ENCODE measurements at places on chromosomes 2 and 18.

GRCh38 chr2:146321175-146321574 is 1523.7 kb upstream of the ACVR2A start:
- DNase-seq, result no peak

GRCh38 chr2:39932198-39932597 is 153.1 kb upstream of the THUMPD2 start:
- DNase-seq, result no peak

DNA sequence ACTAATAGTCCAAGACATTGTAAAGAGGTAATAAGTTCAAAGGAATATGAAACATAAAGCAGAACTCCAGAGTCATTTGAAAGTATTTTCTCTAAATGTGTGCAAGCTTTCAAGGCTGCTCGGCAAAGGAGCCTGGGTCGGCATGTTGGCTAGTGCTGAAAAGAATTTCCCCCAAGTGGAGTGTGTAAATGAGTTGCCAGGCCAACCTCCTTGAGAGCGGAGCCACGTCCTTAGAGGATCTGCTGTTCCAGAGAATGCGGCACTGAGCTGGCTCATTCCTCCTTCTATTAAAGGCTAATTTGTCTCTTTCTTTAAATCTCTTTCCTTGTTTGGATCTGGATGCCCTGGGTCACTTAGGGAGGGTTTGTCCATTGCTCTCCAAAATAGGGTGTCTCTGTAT is 127.5 kb downstream of the RDH14 start:
- DNase-seq, result no peak

GRCh38 chr2:86225581-86225980 is 26.3 kb downstream of the MRPL35 start:
- no peak for DNase-seq

DNA sequence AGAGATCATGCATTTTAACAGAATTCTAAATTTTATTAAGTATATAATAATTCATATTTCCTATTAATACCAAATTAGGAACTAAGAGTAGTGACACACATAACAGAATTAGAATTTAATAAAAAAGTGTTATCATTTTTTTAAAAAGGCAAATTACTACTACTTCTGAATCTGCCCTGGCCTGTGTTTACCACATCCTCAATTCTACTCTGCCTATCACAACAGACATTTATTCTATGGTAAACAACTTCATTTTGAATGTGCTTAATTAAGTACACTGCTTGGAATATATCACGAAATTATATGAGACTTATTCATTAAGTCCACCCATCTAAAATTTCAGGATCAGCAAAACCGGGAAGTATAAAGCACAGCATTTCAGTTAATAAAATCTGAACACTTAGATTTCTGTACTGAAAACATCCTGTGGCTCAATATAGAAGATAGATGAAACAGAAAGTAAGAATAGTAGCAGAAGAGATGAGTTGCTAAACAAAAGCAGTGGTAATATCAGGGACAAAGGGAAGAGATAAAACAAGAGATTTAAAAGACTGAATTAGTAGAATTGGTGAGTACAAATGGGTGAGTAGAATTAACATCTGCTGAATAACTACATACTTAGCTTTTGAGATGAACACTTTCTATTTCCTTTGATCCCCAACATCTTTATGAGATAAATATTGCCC is 3.7 kb downstream of the SMC6 start:
- no peak for DNase-seq

GRCh38 chr2:232789082-232789481 is 12.7 kb upstream of the KCNJ13 start:
- no peak for DNase-seq

- no peak for DNase-seq
These were observed 57.6 kb downstream of the TTC21B start for GRCh38 chr2:165895974-165896373.

DNA sequence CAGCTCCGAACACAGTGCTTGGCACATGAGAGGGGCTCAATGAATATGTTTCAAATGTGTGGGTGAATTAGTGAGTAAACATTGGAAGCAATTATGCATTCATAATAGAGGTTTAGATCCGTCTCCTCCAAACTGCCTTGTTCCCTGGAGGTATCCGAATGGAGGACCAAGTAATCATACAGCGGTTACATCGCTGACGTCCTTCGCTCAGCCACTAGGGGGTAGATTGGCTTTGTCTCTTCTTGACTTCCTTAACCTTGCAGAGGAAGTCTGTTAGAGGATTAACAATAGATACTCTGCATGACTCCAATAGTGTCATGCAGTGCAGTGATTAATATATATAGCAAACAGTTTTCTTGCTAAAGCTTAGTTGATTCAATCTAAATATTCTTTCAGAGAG is 517.0 kb downstream of the PTPRM start:
- DNase-seq, result no peak

- no peak for DNase-seq
These were observed 235.5 kb downstream of the GULP1 start for GRCh38 chr2:188527141-188527540.

DNA sequence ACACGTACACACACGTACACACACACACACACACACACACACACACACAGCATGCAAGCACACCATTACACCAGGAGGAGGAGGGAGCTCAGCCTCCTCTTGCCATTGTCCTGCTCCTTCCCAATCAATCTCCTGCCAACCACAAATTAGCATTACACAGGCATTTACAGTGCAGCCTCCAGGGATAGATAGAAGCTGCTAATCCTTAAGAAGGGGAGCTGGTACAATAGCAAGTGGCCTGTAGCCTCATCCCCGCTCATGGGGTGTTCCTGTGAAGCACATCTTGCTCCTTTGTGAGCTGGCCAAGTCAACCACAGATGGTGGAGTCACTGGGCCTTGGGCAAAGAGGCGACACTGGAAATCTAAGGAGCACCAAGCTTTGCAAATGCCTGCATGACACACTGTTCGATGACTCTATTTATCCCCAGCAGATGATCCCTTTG is 110.3 kb upstream of the PKDCC start:
- no peak for DNase-seq

DNA sequence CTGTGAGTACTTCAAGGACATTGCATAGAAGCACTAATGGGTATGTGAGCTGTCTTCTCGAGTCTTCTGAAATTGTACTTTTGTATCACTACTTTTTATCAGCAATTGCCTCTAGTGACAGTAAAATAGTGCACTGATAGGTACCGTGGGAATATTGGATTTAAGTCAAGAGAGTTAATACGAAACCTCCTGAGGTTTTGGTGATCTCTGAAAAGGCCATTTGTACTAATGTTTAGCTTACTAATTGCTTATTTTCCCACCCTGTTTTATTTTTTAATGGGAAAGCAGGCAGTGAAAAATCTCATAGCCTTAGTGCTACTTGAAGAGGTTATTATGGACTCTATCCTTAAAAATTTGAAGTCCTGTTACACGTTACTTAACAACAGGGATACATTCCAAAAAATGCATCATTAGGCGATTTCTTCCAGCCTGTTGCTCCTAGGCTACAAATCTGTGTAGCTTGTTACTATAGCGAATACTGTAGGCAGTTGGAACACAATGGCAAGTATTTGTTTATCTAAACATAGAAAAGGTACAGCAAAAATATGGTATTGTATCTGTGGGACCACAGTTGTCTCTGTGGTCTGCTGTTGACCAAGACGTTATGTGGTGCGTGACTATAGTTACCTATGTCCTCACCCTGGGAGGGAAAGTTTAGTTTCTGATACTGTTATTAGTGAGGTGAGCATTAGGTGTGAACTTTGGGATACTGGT is 65.9 kb downstream of the CAB39 start:
- DNase-seq, result no peak

DNA sequence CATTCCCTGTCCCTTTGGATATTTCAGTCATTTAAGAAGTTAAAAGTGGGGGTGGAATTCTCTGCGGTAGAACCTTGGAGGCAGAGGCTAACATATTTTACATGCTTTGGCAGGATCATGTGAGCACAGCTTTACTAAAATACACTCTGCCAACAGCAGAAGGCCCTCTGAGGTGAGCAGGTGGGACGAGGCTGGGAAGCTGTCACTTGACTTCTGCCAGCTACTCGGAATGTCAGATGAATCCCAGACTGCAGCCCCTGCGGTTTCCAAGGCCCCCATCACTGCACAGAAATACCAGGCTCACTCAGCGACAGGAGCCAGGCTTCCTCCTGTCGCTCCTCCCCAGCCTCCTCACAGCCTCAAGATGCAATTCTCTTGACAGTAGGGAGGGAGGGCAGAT is 220.9 kb upstream of the REV1 start:
- no peak for DNase-seq

GRCh38 chr2:238908960-238909951 is 61.4 kb downstream of the TWIST2 start:
- DNase-seq, result no peak

GRCh38 chr2:111239107-111239506 is 118.4 kb downstream of the BCL2L11 start:
- DNase-seq, result no peak

- DNase-seq, result no peak
These were observed 25.9 kb downstream of the COLEC11 start for GRCh38 chr2:3620834-3621233.

DNA sequence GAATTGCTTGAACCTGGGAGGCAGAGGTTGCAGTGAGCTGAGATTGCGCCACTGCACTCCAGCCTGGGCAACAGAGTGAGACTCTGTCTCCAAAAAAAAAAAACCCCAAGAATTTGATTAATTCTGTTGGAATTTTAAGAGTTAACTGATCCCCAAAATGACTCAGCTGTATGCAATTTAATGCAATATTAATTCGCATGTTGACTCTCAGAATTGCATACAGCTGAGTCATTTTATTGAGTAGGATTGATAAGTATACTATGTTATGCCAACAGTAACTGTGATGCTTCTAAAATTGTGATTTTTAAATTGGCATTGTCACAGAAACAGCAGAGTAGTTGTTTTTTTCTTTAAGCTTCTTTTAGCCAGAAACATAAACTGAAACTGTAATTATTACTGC is 19.6 kb downstream of the MSH2 start:
- DNase-seq, result no peak

GRCh38 chr2:30026091-30027055 is 105.0 kb upstream of the ALK start:
- no peak for DNase-seq

DNA sequence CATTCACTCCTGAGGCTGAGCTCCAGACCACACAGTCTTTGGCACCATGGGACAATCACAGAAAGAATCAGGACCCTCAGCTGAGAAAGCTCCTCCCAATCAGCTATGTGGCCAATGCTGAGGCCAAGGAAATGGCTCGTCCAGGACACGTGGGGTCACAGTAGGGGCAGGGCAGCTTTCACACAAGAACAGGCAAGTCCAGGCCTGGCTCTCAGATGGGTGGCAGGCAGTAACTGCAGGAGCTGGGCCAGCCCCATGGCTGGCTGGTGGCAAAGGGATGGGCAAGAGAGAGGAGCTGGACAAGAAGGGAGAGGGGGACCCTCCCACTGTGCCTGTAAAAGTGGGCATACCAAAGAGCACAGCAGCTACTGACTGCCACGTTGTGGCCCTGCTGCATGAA is 12.2 kb upstream of the EDAR start:
- no peak for DNase-seq

GRCh38 chr18:52536039-52536438 is 196.0 kb downstream of the DCC start:
- DNase-seq, result no peak

DNA sequence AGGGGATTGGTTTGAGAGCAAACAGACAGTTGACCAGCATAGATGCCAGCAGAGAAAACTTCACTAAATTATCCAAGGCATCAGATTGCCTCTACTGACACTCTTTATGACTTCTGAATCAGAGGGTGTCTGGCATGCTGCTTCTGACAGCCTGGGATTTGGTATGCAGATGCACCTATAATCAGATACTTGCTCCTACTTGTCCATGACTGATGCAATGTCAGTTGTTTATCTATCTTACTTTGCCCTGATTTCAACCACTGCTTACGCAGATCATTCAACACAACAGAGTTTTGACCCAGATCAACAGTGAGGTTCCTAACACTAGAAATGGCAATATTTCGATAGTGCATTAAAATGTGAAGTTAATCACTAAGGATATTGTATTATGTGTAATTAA is 22.6 kb upstream of the CALCRL start:
- no peak for DNase-seq

- no peak for DNase-seq
These were observed 271.3 kb downstream of the LRATD1 start for GRCh38 chr2:14903709-14904374.

DNA sequence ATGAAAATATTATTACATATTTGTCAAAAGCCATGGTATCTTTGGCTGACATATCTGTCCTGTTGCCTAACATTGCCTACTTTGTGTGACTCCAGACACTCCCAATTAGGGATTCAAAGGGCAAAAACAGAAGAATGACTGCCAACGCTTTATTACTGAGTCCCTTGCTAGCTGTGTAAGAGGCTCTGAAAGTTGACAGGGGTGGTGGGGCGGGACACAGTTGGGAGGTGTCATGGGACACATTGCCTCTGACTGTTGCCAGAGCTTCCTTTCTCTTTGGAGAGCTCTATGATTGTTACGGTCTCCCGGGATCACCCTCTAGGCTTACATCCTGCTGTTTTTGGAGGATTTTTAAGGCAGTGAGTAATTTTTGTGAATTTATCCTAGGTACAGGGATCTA is 249.6 kb upstream of the ACVR2A start:
- DNase-seq, result no peak

DNA sequence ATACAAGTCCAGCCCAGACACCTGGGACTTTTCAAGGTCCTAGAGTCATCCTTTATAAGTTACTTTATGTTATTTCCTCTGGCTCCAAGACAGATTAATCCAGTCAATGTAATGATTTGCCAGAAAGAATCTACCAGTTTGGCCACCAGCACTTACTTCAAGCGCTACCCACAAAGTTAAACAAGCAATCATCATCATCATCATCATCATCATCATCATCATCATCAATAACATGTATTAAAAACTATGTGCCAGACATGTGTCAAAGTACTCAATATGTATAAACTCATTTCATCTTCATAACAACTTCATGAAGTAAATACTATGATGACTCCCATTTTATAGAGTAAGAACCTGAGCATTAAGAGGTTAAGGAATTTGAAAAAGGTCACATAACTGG is 64.3 kb downstream of the LRP2 start:
- no peak for DNase-seq

DNA sequence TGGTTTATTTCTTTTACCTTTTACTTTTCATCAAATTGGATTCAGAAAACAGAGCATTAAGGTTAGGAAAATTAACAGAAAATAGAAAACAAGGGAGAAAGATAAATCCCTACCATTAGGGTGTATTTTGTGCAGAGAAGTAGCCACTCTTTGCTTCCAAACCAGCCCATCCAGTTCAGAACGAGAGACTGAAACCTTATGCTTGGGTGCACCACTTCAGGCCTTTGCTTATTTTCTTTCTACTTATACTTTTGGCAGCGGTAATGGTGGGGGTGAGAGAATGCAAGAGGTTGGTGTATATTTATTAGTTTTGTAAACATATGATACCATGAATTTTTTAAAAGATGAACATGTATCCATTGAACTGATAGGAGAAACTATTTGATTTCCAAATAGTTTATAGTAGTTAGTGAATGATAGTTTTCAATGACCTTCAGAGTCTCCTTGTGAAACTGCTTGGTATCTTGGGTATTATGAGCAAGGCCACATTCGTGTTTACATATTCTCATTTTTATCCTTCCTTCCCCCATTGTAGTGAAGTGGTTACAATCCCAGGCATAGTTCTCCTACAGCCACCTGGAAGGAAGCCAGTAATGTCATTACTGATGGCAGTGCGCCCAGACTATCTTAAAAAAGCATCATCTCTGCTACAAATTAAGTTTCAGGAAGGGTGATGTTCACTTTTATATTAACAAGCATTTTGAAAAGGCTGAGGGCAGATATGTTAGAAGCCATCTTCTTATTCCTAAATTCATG is 60.8 kb downstream of the MFSD6 start:
- DNase-seq, result peak; percentile 98
